ENCODE measurements at places on chromosomes 4 and X.

GRCh38 chr4:75306506-75306905 lies 207.7 kb downstream of the RCHY1 start:
- no peak for DNase-seq

GRCh38 chrX:31546126-31546525 lies 474.3 kb upstream of the FTHL17 start:
- no peak for DNase-seq

- no peak for DNase-seq
Observed at GRCh38 chrX:21802054-21802670, 37.3 kb upstream of the MBTPS2 start.

GRCh38 chr4:14545807-14546206 lies 456.5 kb upstream of the CPEB2 start:
- DNase-seq, result no peak

GRCh38 chrX:118974908-118975671 lies 672 bp downstream of the LONRF3 start:
- peak; percentile 42 for DNase-seq

- DNase-seq, result no peak
Observed at GRCh38 chr4:31427691-31428090, 707.5 kb downstream of the PCDH7 start.

- no peak for DNase-seq
Observed at GRCh38 chr4:88583631-88584470, 8.4 kb upstream of the HERC3 start.

GRCh38 chr4:128653527-128654444 lies 155.7 kb upstream of the JADE1 start:
- no peak for DNase-seq

- no peak for DNase-seq
Observed at GRCh38 chr4:114558446-114559020, 40.1 kb upstream of the UGT8 start.

GRCh38 chr4:54658252-54659093 lies 716 bp downstream of the KIT start:
- peak; percentile 82 for DNase-seq

DNA sequence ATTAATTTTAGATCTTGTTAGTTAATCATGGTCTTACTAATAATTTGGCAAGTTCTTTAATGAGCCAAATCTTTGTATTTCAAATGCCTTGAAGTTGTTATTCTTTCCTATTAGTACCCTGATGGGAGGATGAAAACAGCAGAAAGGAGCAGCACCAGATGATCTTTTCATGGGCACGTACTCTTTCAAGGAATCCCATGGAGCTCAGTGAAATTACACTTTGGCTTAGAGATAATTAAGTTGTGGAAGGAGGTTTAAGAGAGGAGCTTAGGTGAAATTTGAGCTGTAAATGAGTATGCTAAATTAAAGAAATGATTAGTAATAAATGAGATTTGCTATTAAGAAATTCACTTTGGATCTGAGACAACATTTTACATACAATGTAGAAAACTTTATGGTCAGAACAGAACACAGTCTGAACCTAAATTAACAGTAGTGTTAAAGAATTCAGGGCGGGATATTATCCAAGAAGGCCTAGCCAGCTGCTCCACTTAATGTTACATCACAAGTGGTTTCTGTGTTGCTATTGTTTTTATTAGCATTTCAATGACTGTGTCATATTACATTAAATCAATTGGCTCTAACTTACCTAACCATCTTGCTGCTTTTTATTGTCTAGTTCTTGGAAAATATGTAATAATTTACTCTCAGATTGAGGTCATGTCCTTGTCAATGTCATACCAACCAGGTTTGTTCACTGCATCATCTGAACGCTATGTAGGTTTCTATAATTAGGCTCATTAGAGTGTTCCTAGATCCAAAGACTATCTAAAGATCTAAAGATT lies 3.9 kb downstream of the MTHFD2L start:
- DNase-seq, result no peak

DNA sequence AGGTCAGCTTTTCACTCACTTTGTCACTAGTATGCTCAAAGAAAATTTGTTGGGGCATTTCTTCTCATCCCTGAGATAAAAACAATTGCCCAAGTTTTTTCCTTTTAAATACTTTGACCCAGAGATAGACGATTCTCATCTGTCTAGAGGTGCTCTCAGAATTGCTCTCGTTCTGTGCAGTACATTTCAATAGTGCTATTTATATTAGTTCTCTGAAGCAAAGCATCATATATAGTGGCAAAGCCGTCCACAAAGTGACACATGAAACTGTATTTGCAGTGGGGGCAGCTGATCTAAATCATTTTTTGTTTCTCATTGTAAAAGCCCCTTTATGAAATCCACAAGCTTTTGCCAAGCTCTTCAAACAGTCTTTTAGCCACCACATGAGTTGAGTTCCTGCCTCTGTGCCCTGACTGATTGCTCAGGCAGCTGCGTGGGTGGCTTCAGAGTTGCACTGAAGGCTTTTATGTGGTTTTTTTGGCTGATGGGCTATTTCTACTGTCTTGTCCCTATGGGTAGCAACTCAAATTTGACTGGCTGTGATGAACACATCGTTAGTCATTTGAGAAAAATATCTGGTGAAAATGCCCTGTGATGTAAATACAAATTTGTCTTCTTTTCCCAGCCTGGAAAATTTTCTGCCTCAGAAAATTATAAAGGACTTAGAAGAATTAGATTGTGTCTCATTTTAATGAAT lies 119.1 kb upstream of the OTUD4 start:
- no peak for DNase-seq

DNA sequence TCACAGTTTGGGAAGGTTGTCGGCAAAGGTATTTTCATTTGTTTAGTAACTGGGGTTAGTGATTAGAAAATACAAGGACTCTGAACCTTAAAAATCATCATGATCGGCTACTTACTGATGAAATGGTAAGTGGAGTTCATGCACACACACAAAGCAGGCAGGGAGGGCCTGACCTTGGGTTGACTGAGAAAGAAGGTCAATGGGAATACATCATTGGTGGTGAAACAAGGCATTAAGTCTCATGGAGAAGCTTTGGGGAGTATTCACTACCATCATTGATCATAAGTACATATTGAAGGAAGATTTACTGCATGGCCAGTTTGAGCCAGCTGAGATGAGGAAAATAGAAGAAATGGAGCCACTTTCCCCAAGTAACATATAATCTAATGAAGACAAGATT lies 74.4 kb downstream of the LUZP4 start:
- DNase-seq, result no peak

DNA sequence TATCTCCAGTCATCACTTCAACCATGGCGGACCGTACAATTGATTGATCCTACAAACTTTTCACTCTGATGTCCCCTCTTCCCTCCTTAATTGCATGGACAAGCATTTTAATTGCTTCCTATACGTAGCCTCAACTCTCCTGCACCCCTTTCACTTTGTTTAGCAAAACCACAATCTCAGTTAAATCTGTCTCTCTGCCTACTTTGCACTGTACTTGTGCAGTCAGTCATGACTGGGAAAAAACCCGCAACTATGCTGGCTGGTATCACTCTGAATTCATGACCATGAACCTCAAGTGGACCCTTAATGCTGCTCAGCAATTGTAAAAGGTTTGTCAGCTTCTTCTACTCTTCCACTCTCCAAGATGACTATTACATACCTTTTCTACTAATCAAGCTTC lies 51.7 kb upstream of the AFF2 start:
- no peak for DNase-seq

GRCh38 chr4:81470456-81471297 lies 1.0 kb downstream of the RASGEF1B start:
- DNase-seq, result peak; percentile 26

- no peak for DNase-seq
Observed at GRCh38 chr4:168218645-168219044, 99.9 kb downstream of the DDX60 start.

- DNase-seq, result peak; percentile 26
Observed at GRCh38 chrX:115560978-115561604, at the start of gene PLS3. PLS3 (plus strand) TSS chrX:115561174; CDS start chrX:115610251, 49,077 bp downstream.

- DNase-seq, result no peak
Observed at GRCh38 chrX:12042615-12043014, 95.7 kb upstream of the FRMPD4 start.

GRCh38 chrX:116031331-116031730 lies 139.2 kb upstream of the AGTR2 start:
- no peak for DNase-seq

- no peak for DNase-seq
Observed at GRCh38 chr4:185275501-185275900, 66.1 kb downstream of the SNX25 start.

DNA sequence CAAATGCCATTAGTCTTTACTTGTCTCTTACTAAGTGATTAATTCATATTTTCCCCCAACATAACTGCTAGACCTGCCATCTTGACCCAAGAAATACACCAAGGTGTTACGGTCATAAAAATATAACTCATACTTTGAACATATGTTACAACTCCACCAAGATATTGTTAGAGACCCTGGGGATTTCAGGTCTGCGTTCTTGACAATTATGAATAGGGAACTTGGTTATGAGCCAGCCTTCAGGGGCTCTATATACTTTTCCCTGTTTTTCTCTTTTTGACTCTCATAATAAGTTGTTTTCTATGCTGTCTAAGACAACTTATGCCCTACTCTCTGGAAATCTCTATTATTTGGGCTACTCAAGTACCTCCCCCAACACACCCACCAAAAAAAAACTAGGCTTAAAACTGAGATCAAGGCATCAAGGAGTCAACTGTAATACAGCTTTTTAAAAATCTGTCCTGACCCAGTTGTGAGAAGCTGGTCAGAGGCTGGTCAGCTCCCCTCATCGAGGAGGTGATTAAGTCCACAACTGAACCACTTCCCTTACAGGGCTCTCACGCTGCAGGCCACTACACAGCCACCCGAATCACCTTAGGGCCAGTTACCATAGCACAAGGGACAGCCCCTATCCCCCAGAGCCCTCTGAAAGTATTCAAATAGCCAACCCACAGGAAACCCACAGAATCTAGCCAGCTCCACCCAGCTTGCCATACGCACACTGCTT lies 10.5 kb upstream of the TLR3 start:
- DNase-seq, result no peak

- no peak for DNase-seq
Observed at GRCh38 chrX:19814240-19814639, 73.2 kb downstream of the SH3KBP1 start.

DNA sequence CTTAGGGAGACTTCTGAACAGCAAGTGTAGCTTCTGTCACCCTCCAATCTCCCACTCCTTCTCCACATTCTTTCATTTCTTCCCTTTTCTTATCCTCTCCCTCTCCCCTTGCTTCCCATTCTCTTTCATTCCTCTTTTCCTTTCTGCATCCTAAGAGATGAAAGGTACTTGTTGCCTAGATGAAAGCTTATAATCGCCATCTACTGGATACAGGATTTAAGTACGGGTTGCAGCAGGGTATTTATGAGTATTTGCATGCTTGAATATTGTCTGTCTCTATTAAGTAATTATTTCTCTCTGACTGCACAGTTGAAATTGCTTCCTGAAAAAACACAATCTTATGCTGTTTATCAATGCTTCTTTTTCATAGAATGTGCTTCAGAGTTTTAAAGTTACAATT lies 174.0 kb upstream of the TENT5D start:
- DNase-seq, result no peak

GRCh38 chr4:104395168-104395614 lies 99.5 kb downstream of the CXXC4 start:
- DNase-seq, result peak; percentile 84

DNA sequence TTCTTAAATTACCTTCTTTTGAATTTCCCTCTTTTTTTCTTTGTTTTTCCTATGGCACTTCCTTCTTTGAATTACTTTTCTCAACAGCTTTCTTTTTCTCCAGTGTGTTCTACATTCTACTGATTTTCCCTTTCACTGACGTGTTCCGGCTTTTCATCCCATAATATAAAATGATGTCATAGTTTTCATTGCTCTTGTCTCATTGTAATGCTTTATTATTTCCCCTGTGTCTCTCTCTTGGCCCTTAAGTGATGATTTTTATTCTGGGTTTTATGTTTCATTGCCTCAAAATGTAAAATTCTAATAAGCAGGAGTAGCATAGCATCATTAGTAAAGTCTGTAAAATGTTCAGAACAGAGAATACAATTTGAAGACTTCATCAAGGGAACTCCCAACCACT lies 299.3 kb downstream of the KCTD8 start:
- DNase-seq, result no peak

GRCh38 chr4:141004823-141005222 lies 128.4 kb downstream of the RNF150 start:
- DNase-seq, result no peak

DNA sequence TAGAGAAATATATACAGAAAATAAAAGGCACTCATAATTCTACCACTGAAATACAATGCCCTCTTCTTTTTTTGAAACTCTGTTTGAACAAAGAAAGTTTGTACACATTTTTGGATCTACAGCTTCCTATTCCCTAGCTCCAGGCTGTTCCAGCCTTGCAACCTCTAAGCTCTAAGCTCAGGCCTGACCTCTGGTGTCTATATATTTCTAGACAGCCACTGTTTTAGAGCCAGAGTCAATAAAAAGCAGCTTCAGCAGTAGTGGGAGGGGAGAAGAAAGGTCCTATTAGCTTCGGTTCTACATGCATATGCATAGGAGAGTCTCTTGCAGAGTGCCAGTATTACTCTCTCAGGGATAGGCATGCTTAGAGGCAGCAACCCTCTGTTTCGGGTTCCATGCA lies 39.7 kb downstream of the CLDN2 start:
- no peak for DNase-seq

GRCh38 chr4:83013420-83013867 lies 2.8 kb upstream of the LIN54 start:
- no peak for DNase-seq

- DNase-seq, result no peak
Observed at GRCh38 chrX:20796450-20796849, 529.7 kb upstream of the RPS6KA3 start.
